GM23338 (cell line): ENCODE measurements at places on chromosomes 13 and 19.

GRCh38 chr19:52786078-52786463 lies 520 bp downstream of the ZNF600 start:
- DNase-seq = peak; percentile 39

GRCh38 chr13:65914716-65915115 lies 1315.4 kb downstream of the PCDH9 start:
- no peak for DNase-seq

GRCh38 chr19:41930926-41931592 lies 2.8 kb upstream of the ERFL start:
- peak; percentile 87 for DNase-seq

DNA sequence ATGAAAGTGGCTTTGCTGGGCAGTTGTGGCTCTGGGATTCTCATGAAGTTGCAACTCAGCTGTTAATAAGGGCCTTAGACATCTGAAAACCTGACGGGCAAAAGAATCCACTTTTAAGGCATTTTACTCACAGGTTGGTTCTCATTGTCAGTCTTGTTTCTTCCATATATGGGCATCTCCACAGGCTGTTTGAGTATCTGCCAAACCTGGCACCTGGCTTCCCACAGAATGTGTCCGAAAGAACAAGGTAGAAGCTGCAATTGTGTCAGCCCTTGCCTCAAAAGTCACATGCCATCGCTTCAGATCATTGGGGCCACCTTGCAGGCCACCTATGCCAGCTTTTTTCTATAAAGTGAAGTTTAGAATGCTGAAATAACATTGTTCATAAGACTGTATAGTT lies 102.4 kb downstream of the KCTD12 start:
- peak; percentile 63 for DNase-seq

DNA sequence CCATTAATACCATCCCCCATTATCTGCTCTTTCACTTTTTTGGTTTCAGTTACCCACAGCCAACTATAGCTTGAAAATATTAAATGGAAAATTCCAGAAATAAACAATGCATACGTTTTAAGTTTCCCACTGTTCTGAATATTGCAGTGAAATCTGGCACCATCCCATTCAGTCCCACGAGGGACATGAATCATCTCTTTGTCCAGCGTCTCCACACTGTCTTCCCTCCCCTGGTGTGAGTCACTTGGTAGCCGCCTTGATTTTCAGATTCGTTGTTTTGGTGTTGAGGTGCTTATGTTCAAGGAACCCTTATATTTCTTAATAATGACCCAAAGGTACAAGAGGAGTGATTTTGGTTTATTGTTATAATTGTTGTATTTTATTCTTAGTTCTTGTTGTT lies 246.1 kb downstream of the DCT start:
- DNase-seq = no peak

- no peak for DNase-seq
Observed at GRCh38 chr13:79880818-79881217, 399.9 kb downstream of the NDFIP2 start.

GRCh38 chr13:50377726-50378270 lies 362.6 kb downstream of the KCNRG start:
- peak; percentile 46 for DNase-seq

DNA sequence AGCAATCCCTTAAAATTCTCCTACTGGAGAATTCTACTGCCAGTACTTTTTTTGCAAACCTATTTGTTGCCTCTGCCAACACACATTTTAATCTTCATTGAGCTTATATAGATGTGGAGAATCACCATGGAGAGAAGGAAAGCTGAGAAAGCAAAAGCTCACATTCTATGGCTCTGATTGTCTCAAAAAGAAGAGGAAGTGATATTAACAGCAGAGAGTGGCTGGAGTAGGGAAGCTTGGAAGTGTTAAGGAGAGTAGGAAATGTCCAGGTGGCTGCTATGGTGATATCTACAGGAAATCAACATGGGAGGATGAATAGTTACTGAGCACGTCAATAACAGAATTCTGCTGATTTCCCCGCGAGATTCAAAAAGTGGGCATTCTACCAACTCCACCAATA lies 78.8 kb upstream of the TDRD3 start:
- no peak for DNase-seq

GRCh38 chr13:32075170-32075851 lies 43.7 kb downstream of the FRY start:
- DNase-seq = no peak

DNA sequence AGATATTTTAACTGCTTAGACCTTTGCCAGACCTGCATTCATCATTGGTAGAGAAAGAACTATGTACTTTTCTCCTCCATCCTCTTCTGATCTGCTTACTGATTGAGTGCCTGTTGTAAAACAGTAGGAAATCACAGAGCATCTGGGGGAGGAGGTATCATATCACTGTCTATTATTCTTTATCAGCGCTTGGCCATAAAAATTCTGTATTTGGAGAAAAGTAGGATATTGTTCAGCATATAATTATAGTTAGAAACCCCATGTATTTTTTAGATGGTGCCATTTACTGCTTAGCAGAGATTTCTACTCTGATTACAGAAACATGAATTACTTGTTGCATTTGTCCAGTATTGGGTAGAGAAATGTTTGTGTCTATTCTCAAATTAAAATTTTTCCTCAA lies 62.4 kb downstream of the URI1 start:
- DNase-seq = no peak

- DNase-seq = no peak
Observed at GRCh38 chr13:97324115-97324514, 102.0 kb downstream of the MBNL2 start.

- peak; percentile 88 for DNase-seq
Observed at GRCh38 chr19:1261538-1261797, 7.7 kb upstream of the CIRBP start.

DNA sequence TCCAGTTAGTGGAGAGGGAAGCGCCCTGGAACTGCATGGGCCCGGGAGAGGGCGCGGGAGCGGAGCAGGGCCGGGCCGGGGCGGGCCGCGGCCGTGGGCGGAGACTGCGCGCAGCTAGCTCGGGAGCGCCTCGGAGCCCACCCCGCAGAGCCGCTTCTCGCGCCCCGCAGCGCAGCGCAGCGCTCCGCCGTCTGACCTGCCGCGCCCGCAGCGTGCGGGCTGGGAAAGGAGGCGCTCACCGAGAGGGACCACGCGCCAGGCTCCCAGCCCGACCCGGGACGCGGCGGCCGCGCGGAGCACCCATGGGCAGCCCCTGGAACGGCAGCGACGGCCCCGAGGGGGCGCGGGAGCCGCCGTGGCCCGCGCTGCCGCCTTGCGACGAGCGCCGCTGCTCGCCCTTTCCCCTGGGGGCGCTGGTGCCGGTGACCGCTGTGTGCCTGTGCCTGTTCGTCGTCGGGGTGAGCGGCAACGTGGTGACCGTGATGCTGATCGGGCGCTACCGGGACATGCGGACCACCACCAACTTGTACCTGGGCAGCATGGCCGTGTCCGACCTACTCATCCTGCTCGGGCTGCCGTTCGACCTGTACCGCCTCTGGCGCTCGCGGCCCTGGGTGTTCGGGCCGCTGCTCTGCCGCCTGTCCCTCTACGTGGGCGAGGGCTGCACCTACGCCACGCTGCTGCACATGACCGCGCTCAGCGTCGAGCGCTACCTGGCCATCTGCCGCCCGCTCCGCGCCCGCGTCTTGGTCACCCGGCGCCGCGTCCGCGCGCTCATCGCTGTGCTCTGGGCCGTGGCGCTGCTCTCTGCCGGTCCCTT lies at the start of gene MLNR:
MLNR (plus strand) TSS at position 303 of the 820 bp plus-strand sequence; CDS start at position 303, 0 bp downstream.
- DNase-seq = peak; percentile 76

GRCh38 chr13:110392510-110393240 lies 85.6 kb downstream of the COL4A2 start:
- no peak for DNase-seq

DNA sequence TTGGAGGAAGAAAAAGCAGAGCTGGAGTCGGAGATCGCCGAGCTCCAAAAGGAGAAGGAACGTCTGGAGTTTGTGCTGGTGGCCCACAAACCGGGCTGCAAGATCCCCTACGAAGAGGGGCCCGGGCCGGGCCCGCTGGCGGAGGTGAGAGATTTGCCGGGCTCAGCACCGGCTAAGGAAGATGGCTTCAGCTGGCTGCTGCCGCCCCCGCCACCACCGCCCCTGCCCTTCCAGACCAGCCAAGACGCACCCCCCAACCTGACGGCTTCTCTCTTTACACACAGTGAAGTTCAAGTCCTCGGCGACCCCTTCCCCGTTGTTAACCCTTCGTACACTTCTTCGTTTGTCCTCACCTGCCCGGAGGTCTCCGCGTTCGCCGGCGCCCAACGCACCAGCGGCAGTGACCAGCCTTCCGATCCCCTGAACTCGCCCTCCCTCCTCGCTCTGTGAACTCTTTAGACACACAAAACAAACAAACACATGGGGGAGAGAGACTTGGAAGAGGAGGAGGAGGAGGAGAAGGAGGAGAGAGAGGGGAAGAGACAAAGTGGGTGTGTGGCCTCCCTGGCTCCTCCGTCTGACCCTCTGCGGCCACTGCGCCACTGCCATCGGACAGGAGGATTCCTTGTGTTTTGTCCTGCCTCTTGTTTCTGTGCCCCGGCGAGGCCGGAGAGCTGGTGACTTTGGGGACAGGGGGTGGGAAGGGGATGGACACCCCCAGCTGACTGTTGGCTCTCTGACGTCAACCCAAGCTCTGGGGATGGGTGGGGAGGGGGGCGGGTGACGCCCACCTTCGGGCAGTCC lies 5.0 kb downstream of the FOSB start:
- DNase-seq = peak; percentile 57
